ENCODE measurements at places on chromosomes 3 and 15. TPM values are rescaled to one million over a fixed set of nuclear protein-coding genes. Genes with fewer than 3 reads are reported as not detected.

DNA sequence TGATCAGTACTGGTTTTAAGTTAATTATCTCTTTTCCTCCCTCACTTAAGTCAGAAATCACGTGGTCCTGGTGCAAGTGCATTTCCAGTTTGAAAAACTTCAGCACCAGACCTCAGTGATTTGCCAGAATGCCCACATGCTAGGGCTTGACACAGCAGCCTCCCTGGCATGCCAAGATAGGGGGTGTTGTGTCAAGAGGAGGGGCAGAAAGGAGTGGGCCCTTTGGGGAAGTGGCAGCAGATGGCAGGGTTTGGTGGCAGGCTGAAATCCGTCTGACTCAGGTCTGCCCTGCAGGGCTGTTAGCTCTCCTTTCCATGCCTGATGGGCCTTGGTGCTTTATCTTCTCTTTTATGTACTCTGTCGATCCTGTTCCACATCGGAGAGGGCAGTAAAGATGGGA lies 23.4 kb downstream of the PXK start:
- no peak for DNase-seq

GRCh38 chr3:184135911-184136260 lies 728 bp downstream of the EIF2B5 start:
- no peak for DNase-seq

DNA sequence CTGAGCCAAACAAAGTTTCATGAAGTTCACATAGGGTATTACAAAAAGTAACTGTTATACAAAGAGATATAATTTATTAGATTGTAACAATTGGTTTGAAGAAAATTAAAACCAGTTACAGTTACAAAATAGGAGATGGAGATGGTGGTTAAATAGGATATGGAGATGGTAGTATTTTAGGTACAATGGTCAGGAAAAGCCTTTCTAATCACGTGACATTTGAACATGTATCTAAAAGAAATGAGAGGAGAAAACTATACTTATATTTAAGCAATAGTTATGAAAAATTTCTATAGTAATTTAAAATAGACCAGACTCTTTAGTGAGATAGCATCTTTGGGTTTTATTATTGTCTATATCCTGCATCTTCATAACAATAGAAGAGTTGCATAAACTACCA lies 312.9 kb downstream of the RBMS3 start:
- DNase-seq = no peak

DNA sequence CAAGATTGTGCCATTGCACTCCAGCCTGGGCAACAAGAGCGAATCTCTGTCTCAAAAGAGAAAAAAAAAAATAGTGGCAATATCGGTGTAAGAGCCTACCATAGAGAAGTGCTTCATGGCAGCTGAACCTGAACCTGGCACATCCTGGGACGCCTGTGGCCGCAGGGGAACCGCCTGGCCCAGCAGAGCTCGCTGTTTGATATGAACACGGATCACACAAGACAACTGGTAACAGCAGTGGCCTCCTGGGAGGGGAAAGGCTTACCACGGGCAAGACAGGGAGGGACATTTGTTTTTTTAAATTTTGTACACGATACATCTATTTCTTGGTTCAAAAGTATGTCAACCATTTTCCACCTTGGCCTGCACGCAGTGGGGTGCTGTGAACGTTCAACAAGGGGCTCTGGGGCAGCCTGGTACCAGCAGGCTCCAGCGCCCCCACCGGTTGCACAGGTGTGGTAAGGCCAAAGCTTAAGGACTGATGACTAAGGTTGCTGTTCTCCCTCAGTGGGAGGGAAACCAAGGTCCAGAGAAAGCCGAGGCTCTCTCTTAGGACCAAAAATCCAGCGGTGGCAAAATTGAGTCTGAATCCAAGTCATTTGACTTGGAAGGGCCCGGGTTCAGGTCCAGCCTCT lies 21.7 kb upstream of the EPHB3 start:
- DNase-seq = no peak

DNA sequence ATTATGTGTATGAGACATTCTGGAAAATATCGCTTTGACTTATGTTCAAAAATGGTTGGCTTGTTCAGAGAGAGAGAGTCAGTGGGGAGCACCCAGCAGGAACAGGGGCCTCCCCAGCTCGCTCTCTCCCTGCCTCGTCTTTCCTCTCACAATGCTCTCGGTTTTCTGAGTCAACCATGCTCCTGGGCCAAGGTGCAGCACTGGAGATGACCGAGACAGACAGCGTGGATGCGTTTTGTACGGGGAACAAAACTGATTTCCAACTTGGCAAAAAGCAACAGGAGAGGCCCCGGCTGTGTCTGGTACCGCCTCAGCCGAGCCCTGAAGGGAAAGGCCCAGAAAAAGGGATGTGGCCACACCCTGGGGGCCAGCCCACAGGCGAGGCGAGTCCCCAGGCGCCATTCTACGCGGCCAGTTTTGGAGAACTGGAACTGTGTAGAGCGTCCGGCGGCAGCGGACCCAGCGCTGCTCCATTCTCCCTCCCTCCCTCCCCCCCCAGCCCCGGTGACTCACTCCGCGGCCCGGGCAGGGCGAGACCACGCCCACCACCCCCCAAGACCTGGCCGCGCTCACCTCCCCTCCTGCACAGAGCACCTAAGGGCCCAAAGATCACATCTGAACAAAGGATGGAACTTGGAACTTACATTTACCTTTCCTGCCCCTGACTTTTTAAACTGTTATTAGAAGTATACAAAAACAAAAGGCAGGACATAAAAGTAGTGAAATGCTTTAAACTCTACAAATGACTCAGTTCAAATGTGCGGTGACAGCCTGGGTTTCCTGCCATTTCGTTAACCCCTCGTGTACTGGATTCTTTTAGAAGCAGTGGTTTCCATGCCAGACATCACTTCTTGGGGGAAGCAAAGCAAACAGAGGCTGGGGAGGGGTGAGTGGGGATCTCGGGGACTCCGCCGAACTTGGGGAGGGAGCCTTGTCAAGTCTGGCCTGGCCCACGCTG lies 12.7 kb downstream of the ATP10A start:
- peak; percentile 81 for DNase-seq

DNA sequence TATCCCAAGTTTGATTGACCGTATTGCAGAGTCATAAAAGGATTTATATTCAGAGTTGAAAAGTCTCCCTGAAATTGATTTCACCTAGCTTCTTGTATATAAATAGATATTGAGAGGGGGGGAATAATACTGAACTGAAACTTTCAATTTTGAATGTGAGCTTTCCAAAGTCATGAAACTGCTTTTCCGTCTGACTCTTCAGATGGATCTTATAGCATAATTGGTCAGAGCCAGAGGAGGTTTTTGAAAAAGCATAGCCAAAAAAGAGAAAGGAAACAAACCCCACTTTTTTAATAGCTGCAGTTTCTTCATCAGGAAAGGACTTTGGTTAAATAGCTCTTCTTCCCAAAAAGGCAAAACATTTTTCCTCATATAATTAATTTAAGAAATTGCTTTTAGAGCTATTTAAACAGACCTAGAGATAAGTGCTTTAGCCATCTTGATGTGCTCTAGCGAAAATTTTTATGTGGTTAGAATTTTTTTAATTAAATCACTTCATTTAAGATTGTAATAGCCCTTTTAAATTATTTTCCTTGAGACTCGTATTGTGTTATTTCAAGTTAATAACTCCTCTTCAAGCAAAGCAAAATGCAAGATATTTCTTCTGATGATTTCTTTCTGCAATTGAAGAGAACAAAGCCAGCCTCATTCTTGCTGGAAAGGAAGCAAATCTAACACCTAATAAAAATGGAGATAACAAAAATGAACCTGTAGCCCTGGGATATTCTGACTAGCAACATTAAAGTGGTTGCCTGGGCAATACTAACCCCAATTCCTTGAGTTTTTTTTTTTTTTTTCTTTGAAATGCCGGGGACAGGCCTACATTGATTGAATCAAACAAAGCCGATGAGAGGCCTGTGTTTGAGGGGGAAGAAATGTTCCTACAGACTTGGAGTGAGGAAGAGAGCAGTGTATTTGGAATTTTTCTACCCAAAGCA lies 173.6 kb downstream of the PTPRG start:
- no peak for DNase-seq

DNA sequence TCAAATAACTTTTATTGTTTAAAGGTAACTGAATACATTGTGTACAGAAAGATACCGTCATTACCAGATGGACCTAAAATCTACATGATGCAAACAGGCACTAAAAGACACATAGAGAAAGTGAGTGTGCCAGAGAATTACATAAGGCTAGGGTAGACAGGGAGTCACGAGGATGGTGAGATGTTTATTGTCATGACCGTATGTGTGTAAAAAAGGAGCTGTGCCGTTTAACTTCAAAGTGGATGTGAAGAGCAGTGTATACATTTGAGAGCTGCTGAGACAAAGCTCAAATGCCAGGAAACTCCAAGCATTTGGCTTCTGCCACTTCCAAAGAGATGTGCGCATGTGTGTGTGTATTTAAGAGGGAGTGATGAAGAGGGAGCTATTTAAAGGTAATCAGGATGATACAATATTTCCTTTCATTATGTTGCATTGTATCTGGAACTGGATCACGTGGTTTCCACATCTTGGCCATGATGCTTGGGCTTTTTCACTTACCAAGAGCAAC lies 51.4 kb upstream of the IGF1R start:
- no peak for DNase-seq

DNA sequence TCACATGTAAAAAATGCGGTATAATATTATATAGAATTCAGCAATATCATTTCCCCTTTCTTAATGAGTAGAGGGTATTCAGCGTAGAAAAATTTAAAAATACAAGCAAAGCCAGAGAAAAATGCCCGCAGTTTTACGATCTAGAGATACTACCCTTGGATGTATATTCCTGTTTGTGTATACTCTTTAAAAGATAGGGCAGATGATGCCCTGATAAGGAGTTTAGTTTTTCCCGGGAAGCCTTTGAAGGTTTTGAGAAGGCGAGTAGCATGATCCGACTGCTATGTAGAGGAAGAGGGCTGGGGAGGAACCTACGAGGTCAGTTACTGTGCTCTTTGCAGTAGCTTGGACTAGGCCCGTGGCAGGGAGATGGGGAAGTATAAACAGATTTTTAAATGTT lies 1.2 kb downstream of the YEATS2 start:
- no peak for DNase-seq

GRCh38 chr3:122800706-122801237 lies 5.9 kb downstream of the SLC49A4 start:
- DNase-seq = no peak

GRCh38 chr15:66233487-66234415 lies 19.8 kb downstream of the MEGF11 start:
- no peak for DNase-seq

DNA sequence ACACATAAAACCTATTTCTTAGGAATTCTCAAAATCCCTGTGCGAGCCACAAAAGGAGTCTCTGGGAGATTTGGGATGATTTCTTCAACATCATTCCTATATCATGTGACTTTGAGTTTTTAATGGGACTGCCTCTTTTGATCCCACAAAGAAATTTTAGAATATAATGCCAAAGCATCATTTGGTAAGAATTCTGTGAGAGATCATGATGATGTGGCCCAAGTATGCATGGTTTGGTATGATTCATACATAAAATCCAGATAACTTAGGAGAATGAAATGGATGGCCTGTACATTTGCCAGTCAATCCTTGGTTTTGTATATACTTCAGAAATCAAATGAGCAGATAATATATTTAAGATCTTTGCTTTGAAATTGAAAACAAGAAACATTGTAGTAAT lies 61.3 kb downstream of the UBE2E2 start:
- DNase-seq = no peak

- DNase-seq = no peak
Measured at GRCh38 chr3:97187771-97188170, 373.4 kb downstream of the EPHA6 start.

DNA sequence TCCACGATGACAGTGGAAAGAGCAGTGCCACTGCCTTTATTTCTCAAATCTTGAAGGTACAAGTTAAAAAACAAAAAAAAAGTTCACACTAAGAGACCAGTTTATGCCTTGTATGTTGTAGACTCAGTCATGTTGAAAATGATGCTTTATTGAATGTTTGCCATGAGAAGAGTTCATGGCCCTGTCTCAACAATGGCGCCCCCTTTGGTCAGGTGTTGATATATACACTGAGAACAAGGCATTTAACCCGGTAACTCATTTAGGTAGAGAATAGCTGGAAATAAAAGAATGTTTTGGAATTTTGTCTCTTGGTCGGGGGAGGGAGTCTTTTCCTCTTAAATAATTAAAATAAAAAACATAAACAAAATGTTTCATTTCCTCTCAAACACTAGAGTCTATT lies 145.6 kb upstream of the SLC2A2 start:
- no peak for DNase-seq

DNA sequence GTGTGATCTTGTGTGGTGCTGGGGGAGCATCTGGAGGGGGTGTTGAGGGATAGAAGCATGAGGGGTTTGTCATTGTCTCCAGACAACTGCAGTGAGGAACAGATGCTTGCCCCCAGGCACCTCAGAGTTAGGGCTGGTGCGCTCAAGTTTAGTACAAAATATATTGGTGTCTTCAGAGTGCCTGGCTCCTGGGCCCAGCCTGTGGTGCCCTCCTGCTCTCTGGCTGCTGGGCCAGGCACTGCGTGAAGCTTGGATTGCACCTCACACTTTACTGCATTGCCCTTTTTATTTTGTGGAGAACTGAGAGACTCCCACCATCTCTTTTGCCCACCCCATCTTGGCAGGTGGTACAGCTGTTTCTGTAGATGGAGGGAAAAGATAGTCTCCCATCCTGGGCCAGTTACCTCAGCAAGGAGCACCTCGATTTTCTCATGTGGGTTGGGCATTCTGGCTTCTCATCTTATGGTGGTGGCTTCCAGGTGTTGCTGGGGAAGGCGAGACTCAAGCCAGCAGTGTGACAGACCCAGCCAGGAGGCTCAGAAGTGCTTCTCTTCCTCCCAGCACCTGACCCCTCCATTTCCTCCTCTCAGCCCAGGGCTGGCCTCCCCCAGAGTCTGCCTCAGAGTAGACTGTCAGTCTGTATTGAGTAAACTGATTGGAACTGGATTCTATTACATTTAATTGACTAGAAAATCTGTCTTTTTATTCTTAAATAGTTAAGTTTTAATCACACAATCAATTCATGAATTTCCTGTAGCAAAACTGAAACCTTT lies 140.5 kb downstream of the DNAJB8 start:
- DNase-seq = no peak

DNA sequence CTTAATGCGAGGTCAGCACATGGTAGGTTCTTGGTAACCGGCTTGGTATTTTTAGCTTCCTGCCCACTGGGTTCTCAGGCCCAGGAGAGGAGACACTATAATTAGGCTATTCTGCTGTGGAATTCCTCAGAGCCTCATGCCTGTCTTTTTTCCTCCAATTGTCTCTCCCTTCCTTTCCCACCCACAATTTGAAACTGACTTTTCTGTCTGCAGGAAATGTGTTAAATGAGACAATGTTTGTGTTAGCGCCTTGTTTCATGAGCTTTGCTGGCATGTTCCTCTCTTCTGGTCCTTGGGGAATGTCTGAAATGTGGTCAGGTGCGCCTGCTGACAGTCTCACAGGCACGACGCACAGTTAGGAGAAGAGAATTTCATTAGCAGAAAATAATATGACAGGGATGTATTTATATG lies 223.6 kb upstream of the CTNNB1 start:
- no peak for DNase-seq

PP2D1 gene
- total RNA-seq = not detected

ZNF592 gene
- total RNA-seq = 30.6 TPM

SCN5A gene
- 0.30 TPM for total RNA-seq

DLG1 gene
- 167 TPM for total RNA-seq

CSPG4 gene
- total RNA-seq = 0.20 TPM

GLDN gene
- total RNA-seq = 0.82 TPM

FILIP1L gene
- total RNA-seq = 22.7 TPM

VILL gene
- total RNA-seq = 12.2 TPM

Data from Caco-2 (cell line).